ENCODE measurements at places on chromosomes 3 and 15. TPM values are rescaled to one million over a fixed set of nuclear protein-coding genes. Genes with fewer than 3 reads are reported as not detected.

SMCO1 gene
- total RNA-seq = not detected

LMAN1L gene
- total RNA-seq = 3.8 TPM

CFAP100 gene
- total RNA-seq = not detected

ZNF860 gene
- total RNA-seq = 0.10 TPM

NUP210 gene
- total RNA-seq = 160 TPM

SCAANT1 gene
- total RNA-seq = not detected

BMF gene
- total RNA-seq = 9.6 TPM

GPR62 gene
- total RNA-seq = not detected

PARP15 gene
- 43.5 TPM for total RNA-seq

RAB6B gene
- total RNA-seq = 0.61 TPM

CAND2 gene
- total RNA-seq = 0.78 TPM

CEP70 gene
- total RNA-seq = 6.5 TPM

MINAR1 gene
- total RNA-seq = 0.88 TPM

ABTB1 gene
- total RNA-seq = 23.9 TPM

TRAT1 gene
- total RNA-seq = 160 TPM

All from T-helper 1 cell treated with Interleukin-12 subunit alpha and Interleukin-12 subunit beta and Interleukin-4 antibody, amounts not matched to agents 30 ng/mL and 1 ng/mL, for 36 hours (primary cell).